ENCODE measurements at places on chromosomes 2 and 18. TPM values are rescaled to one million over a fixed set of nuclear protein-coding genes. Genes with fewer than 3 reads are reported as not detected.

The PPM1G gene
- 101 TPM for total RNA-seq

The C2orf78 gene
- total RNA-seq = not detected

The STARD6 gene
- total RNA-seq = not detected

The GALNT1 gene
- 92.1 TPM for total RNA-seq

The C2orf42 gene
- 21.0 TPM for total RNA-seq

The WIPF1 gene
- total RNA-seq = 17.3 TPM

The HOXD12 gene
- total RNA-seq = not detected

The LRATD1 gene
- total RNA-seq = 177 TPM

The XRCC5 gene
- 386 TPM for total RNA-seq

The RAD51AP2 gene
- 0.07 TPM for total RNA-seq

The NDC80 gene
- total RNA-seq = 15.0 TPM

DNA sequence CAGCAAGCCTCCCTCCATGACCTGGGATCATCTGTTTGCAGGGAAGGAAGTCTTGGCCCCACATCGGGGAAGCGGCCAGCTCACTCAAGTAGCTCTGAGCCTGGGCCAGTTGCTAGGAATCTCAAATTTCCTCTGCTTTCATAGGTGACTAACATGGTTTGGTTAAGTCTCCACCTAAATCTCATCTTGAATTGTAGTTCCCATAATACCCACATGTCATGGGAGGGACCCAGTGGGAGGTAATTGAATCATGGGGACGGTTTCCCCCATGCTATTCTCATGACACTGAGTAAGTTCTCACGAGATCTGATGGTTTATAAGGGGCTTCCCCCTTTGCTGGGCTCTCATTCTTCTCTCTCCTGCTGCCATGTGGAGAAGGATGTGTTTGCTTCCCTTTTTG lies 75.2 kb downstream of the LBH start:
- DNase-seq = no peak

DNA sequence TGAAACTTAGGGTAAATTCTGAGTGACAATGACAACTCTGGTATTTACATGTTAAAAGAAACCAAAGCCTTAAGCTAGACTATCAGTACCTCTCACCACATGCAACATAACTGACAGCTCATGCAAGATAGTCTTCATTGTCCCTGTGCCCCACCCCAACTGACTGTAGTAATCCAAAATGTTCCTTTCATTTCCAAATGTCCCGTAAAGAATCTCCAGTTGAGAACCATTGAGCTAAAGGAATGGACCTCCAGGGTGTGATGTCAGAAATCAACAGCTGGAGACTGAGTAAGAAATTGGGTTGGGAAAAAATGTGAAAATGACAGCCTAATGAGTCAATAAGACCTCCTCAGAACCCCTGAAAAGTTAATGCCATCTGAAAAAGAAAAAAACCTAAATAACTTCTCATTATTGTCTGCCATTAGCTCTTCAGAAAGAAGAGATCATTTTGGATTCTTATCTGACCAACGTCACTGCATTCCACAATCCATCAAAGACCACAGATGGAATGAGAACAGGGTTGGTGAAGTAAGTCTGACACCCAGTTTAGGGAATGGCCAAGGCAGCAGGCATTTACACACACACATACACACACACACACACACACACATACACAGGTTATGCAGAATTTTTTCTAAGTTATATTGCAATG lies 51.7 kb upstream of the ACVR2A start:
- DNase-seq = no peak

- no peak for DNase-seq
Observed at GRCh38 chr18:50661013-50661412, 101.1 kb downstream of the MAPK4 start.

- no peak for DNase-seq
Observed at GRCh38 chr2:115174651-115175050, 732.2 kb downstream of the DPP10 start.

DNA sequence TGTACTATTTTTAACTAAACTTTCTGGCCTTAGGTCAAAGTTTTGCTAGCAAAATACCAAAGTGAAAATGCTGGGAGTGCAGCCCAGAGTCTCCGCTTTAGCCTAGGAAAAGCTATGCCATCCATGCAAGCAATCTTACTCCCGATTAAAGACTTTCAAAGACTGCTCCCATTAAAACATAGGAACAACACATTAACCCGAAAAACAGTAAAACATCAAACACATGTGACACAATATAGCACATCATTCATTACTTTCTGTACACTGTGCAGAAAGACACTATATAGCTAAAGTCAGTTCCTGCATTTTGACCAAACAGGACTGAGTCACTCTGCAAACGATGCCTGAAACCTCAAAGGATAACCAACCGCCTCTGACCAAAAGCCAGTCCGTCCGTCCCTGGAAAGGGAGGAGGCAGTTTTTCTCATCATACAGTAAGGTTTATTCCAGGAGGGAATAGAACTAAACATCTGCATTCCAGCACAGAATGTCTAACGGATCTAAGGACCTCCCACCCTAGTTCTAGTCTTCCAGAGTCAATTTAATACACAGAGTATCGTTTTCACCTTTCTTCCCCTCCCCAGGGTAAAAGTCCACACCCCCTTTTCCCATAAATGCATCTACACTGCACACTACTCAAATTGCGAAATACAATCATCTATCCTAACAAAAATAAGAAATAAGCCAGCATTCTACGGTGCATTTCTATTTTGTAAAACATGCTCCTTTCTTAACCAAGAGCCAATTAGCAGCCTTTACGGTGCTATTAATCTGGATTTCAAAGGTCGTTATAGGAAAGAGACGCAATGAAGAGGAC lies 1.7 kb downstream of the ROCK2 start:
- no peak for DNase-seq

GRCh38 chr2:180829261-180829660 lies 151.1 kb upstream of the UBE2E3 start:
- no peak for DNase-seq

DNA sequence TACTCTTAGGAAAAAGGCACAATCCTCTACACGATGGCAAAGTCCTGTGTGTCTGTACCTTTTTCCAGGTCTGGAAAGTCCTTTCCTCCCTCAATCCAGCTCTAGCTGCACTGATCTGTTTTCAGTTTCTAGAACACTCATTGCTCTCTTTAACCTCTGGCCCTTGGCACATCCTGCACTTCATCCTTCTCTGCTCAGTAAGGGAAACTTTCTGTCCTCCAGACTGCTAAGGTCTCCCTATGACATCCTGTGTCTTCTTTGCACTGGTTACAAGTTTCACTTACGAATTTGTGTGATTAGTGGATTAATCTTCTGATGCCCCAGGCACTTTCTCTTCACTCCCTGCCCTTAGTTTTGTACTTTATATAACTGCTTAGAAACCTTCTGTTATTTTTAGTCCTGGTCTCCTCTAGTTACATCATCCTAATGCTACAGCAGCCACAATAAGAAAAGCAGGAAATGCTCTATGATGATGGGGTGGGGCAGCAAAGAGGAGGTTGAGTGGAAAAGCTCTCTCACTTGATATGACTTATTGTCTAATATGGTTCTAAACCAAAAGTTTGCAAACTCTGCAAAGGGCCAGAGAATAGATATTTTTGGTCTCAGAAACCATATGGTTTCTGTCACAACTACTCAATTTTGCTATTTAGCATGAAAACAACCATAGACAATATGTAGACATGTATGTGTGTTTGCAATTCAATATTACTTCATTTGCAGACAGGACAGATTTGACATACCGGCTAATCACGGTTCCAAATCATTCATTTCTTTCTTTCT lies 568.2 kb downstream of the THSD7B start:
- no peak for DNase-seq

GRCh38 chr2:190794377-190794776 lies 86.2 kb upstream of the GLS start:
- no peak for DNase-seq

DNA sequence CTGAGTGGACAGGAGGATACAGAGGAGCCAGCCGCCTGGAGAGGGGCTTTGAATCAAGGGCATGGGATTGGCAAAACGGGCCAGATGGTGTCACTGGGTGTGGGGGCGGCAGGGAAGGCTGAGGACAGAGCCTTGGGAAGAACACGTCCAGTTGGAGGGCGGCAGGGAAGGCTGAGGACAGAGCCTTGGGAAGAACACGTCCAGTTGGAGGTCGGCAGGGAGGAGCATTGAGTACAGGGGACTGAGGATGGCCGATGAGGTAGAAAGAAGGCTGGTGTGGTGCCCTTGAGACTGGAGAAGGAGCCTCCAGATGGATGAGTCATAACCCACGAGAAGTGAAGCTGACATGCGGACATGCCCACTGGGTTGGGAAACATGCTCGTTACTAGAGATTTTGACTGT lies 4.5 kb downstream of the HES6 start:
- no peak for DNase-seq

DNA sequence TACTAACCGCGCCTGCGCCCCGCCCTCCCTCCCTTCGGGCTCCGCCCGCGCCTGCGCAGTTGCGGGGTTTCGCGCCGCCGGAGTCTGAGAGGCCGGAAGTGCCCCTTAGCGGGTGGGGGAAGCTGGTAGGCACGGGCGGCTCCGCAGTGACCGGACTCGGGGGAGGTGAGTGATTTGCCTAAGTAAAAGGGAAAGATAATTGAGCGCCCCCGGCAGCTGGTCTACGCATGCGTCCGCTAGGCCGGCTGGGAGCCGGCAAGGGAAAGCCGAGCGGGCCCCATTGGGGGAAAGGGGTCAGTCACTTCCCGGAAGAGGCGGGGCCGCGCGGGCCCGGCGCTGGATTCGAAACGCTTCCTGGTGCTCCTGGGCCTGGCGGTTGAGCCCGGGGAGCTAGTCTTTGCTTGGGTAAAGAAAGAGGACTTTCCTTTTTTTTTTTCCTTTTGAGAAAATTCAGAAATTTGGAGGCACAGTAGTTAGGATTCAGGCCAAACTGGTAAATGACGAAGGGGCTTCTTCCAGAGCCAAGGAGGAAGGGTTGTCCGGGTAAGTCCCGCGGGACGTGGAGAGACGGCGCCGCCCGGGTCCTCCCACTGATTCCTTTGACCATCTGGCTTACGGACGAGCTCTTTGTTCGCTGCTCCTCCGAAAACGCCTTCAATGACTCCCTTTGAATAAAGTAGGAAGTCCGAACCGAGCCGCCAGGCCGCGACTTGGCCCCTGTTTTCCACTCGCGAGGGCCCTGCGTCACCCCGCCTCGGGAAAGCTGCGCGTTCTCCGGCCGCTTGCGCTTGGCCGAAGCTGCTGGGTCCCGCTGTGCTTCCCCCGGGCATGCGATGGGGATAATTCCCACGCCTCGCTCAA lies at the start of the genes GEN1 and SMC6:
Gene GEN1 (plus strand): TSS at position 336 of the 861 bp plus-strand sequence. CDS start 5,806 bp downstream, outside the sequence.
Gene SMC6 (minus strand): TSS at position 8 of the 861 bp plus-strand sequence. CDS start 7,864 bp downstream, outside the sequence.
- DNase-seq = peak; percentile 90

DNA sequence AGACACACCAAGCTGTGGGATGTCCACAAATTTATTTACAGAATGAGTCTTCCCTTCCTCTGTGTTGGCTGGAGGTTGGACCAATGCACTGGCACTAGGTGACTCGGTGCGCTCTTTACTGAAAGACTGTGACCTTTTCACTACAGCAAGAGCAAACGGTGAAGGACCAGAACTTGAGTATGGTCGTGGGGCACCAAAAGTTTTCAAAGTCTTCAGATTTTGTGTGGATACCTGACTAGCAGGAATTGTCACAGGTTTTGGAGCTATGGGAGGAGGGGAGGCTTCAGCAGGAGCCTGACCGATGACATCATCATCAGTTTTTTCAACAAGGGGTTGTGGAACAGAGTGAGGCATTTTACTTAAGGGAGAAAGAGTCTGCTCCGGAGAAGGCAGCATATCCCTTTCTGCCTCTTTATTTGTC lies 73.0 kb upstream of the GRB14 start:
- DNase-seq = no peak

DNA sequence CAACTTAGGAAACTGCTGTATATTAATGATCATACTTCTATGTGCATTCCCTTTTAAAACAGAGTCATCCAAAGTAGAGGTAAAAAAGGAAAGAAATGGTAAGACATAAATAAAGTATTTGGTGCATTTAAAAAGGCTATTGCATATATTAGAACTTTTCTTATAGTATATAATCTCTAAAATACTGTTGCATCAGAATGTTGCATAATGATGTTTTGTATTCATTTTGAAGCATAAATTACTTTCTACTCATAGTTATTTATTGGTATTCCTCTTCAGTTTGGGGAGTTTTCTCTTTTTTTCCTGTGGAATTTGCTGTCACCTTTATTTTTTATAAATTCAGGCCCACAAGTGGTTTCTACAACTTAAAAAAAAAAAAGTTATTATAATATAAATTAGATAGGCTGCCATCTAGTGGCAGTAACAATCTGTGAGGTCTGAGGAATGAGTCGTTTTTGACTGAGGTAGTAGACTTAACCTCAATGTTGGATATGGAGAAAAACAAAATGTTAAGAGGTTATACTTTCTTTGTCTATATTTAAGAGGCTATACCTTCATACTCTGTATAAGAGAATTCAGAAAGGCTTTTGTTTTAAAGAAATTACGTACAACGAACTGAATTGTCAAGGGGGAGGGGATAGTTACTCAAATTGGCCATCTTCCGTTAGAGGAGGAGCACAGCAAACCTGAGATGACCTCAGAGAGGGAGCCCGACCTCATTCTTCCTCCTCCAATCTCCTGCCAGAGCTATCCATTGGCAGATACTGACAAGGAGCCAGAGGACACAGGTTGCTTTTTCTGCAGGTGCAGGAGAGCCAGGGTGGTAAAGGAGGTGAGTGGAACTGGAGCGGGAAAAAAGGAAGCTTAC lies 23.8 kb downstream of the ANKAR start:
- DNase-seq = no peak

DNA sequence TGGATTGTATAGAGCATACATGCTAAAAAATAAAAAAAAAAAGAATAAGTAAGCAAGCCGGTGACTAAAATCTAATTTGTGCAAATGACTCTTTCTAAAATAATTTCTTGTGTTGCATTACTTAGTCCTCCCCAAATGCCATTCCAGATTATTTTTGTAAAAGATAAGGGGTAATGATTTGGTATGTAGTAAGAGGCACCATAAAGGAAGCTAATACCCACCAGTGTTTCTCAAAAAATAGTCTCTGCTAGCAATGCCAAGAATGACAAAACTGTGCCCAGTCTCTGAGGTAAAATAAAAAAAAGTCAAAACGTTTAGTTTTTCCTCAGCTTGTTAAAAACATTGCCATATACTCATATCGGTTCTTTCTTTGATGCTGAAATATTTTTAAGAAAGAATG lies 2.7 kb downstream of the METTL5 start:
- DNase-seq = no peak
